ENCODE measurements at places on chromosomes 7 and 10.

DNA sequence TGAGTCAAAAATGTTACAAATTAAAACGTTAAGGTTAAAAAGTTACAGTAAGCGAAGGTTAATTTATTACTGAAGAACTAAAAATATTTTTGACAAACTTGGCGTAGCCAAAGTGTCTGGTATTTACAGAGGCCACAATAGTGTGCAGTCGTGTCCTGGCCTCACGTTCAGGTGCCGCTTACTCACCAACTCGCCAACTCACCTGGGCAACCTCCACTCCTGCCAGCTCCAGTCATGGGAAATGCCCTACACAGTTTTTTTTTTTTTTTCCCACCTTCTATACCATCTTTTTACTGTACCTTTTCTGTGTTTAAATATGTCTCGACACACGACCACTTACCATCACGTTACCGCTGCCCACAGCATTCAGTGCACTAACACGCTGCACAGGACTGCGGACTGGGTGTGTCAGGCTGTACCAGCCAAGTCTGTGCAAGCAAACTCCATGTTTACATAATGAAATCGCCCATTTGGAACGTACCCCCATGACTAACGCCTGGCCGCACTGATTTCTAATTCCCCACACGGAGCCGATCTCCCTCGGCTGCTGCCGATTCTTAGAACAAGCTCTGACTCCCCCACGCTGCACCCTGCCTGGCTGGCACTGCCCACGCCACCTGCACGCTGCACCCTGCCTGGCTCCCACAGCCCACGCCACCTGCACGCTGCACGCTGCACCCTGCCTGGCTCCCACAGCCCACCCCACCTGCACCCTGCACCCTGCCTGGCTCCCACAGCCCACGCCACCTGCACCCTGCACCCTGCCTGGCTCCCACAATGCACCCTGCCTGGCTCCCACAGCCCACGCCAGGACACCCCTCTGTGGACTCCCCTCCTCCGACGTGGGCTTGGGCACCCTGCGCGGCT is 203.1 kb downstream of the ZMYND11 start:
- DNase-seq: peak; percentile 90
- H3K36me3 ChIP-seq: no peaks in the 10 kb centered on the region
- peak overlapping the region; percentile 43 for H3K27ac ChIP-seq
- H3K27me3 ChIP-seq: no peaks in the 10 kb centered on the region
- H3K4me1 ChIP-seq: peaks cover 34% of the 10 kb centered on the region
- peak overlapping the region; percentile 61 for H3K4me3 ChIP-seq

DNA sequence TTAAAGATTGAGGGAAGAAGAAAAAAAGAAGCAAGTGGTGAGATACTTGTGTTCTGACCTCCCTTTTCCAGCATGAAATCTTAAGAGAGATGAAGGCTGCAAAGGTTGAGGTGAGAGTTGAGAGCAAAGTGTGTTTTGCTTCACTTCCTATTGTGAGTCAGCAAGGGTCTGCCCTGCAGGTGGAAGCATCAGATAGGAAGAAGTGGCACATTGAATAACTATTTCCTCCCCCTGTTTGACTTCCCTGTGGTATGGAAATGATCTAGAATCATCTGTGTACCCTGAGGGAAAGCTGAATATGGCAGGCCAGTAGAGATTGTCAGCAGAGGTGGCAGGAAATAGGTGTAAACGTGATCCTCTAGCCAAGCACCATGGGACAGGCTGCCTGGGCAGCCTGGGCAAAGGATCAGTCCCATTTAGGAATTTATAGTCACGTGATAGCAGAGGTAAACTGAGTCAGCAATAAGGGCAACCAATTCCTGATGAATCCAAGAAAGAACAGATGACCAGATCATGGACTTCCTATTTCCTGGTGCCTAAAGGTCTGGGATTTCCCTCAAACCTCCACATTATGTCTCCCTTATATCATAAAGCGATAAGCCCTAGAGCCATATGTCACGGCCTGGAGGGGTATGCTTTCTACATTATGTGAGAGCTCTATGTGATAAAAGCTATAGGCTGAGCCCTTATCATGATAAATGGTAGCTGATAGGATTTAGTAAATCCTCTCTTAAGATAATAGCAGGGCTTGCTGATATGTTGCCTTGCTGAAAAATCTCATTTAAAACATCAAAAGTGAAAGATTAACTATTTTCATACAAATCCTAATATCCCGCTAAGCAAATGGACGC is 287.0 kb downstream of the MDFIC start:
- H3K4me3 ChIP-seq: no peak overlapping the region
- H3K4me1 ChIP-seq: no peaks in the 10 kb centered on the region
- no peak for DNase-seq
- peaks cover 45% of the 10 kb centered on the region for H3K27me3 ChIP-seq
- no peaks in the 10 kb centered on the region for H3K36me3 ChIP-seq
- no peak overlapping the region for H3K27ac ChIP-seq

DNA sequence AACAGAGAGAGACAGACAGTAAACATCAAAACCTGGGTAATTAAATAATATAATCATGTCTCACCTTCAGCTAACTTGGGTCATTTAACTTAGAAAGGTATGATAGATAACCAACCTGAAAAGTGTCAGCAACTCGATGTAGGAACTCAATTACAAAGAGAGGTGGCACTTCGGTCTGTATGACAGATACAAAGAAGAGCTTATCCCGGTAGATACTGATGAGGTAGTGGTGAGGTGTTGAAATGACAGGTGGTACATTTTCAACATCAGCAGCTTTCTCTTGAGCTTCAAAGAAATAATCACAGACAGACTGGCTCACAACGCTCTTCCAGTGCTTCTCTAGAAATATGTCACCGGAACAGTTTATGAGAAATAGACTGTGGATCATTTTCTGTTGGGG is 12.6 kb downstream of the AP3M1 start:
- no peak overlapping the region for H3K4me3 ChIP-seq
- no peaks in the 10 kb centered on the region for H3K27me3 ChIP-seq
- H3K27ac ChIP-seq: no peak overlapping the region
- H3K36me3 ChIP-seq: peaks cover 73% of the 10 kb centered on the region
- no peak for DNase-seq
- no peaks in the 10 kb centered on the region for H3K4me1 ChIP-seq

DNA sequence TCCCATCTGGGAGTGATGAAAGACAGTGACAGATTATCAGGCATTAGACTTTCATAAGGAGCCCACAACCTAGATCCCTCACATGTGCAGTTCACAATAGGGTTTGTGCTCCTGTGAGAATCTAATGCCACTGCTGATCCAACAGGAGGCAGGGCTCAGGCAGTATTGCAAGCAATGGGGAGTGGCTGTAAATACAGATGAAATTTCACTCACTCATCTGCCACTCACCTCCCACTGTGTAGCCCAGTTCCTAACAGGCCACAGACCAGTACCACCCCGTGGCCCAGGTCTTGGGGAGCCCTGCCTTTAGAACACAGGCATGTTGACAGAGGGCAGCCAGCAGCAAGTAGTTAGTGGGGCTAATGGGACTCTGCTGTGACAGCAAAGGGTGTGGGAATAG is 137.3 kb upstream of the NANOS1 start:
- no peak overlapping the region for H3K4me3 ChIP-seq
- H3K4me1 ChIP-seq: no peaks in the 10 kb centered on the region
- no peaks in the 10 kb centered on the region for H3K27me3 ChIP-seq
- H3K36me3 ChIP-seq: no peaks in the 10 kb centered on the region

DNA sequence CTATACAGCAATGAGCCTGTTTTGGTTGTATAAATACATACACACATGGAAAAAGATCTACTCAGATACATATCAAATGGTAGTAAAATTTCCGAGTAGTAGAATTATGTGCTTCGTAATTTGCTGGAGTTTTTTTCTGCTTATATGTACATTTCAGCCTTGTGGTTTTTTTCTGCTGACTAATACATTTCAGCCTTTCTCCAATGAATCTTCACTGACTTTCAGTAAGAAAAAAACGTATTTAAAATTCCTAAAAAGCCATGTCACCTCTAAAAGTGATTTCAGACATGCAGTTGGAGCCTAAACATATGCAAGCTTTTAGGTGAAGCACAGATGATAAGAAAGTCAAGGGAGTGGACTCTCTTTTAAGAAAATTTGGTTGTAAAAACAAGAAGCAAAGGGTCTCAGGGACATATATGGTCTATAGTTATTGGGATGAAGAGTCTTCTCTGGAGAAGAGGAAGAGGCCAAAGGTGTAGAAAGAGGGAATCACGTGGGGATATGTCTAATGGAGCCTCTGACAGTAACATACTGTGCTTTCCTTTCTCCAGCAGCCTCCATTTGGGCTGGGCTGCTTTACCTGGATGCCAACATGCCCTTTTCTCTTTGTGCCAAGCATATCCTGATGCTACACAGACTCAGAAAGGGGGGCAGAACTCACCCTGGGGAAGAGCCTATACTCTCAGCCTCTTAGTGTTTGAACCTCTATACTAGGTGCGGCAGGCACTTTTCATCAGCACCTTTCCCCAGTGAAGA is 2.4 kb downstream of the AMPH start:
- DNase-seq: peak; percentile 5
- H3K36me3 ChIP-seq: no peaks in the 10 kb centered on the region
- no peak overlapping the region for H3K27ac ChIP-seq
- H3K4me3 ChIP-seq: no peak overlapping the region
- no peaks in the 10 kb centered on the region for H3K4me1 ChIP-seq

- H3K4me3 ChIP-seq: no peak overlapping the region
- no peak for DNase-seq
- H3K4me1 ChIP-seq: peaks cover 21% of the 10 kb centered on the region
- H3K27me3 ChIP-seq: no peaks in the 10 kb centered on the region
These were observed 27.1 kb downstream of the LRRC20 start for GRCh38 chr10:70355051-70356021.

GRCh38 chr7:47454069-47454973 is 127.6 kb downstream of the TNS3 start:
- H3K27me3 ChIP-seq: no peaks in the 10 kb centered on the region
- H3K4me1 ChIP-seq: peaks cover 42% of the 10 kb centered on the region
- peak overlapping the region; percentile 77 for H3K27ac ChIP-seq
- DNase-seq: no peak
- H3K36me3 ChIP-seq: no peaks in the 10 kb centered on the region

DNA sequence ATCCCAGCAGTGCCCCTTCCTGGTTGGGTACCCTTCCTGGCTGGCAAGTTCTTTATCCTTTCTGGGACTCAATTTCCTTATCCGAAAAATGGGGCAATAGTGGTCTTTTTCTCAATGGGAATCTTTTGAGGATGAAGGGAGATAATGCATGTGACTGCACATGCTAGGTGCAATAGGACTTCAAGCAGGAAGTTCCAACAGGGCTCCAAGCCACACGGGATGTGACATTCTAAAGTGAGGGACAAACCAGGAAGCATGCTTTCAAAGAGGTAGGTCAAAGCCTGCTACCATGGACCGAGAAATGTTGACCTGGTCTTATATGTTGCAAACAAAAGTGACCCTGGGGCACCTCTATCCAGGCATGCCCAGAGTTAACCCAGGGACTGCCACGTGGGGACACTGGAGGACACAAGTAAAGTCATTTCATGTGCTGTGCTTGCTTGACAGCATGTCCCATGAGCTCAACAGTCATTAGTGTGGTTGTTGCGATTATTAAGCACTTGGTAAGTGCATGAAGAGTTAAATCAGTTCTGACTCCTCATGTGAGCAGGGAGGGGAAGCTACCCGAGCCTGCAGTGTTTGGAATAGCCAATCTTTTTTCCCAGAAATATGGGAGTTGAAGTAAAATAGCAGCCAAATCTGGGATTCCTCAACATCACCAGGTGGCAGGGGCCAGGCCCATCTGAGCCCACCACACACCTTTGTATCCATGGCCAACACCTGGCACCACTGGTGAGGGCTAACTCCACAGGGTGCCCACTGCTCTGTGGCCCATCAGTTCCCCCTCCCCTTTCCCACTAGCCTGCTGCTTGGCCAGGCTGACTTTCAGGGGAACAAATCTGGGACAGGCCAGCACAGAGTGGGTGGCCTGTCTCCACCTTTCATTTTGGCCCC is 5.7 kb downstream of the ARHGAP22 start:
- no peaks in the 10 kb centered on the region for H3K27me3 ChIP-seq
- no peak overlapping the region for H3K27ac ChIP-seq
- peaks cover 31% of the 10 kb centered on the region for H3K4me1 ChIP-seq
- no peak overlapping the region for H3K4me3 ChIP-seq
- no peak for DNase-seq

- H3K36me3 ChIP-seq: no peaks in the 10 kb centered on the region
- DNase-seq: no peak
- no peak overlapping the region for H3K4me3 ChIP-seq
These were observed 90.7 kb upstream of the LRRC4 start for GRCh38 chr7:128121711-128122530.

GRCh38 chr7:102456327-102456726 is 8.3 kb downstream of the ALKBH4 start:
- no peaks in the 10 kb centered on the region for H3K4me1 ChIP-seq
- peaks cover 45% of the 10 kb centered on the region for H3K36me3 ChIP-seq
- DNase-seq: peak; percentile 32
- H3K27me3 ChIP-seq: no peaks in the 10 kb centered on the region

DNA sequence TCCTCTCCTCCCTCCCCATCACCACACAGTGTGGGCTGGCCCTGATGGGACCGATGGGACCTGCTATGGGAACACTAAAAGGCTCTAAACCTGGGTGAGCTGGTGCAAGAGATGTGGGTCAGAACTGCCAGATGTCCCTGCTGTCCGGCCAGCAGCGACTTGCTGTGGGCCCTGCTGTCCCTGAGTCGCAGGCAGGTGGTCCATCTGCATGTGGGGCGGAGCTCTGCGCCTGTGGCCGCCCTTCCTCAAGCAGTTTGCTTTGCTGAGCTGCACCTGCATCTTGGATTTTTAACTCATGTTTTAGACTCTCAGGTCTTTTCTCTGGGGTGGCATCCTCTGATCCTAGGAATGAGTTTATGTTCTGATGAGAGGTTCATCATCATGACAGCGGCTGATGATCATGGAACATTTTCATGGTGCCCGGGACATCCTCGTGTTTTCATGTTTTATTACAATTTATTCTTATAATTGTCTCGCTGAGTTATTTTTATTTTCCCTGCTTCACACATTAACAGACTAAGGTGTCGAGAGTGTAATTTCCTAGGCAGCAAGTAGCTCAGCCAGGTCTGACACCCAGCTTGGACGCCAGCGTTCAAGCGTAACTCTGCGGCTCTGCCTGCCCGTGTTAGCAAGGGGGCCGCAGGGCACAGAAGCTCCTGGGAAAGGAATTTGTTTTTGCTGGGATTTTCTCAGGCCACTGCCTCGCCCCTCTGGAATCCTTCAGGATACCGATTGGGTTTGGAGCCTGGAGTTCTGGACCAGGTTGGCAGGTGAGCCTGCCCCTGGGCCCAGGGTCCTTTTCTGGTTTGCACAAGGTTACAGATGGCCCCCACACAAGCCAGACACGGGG is 615.2 kb upstream of the FOXK1 start:
- no peak overlapping the region for H3K4me3 ChIP-seq
- no peak overlapping the region for H3K27ac ChIP-seq
- peaks cover 10% of the 10 kb centered on the region for H3K4me1 ChIP-seq
- H3K27me3 ChIP-seq: no peaks in the 10 kb centered on the region
- no peaks in the 10 kb centered on the region for H3K36me3 ChIP-seq
- DNase-seq: no peak

DNA sequence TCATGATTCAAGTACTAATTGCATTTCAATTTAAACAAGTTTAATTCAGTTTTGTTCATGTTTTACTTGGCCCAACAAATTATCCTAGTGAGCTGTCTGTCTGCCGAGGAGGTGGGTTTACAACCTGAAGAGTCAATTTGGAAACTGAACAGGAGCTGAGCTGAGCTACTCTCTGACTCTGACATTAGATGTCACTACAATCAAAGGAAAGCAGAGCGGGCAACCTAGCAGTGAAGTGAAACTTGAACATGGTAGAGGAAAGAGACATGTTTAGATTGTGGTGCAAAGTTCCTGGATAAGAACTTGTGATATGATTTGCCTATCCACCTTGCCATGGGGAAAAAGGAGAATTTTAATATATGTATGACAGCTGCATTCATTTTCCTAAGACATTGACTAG is 9.6 kb upstream of the AGR3 start:
- no peak overlapping the region for H3K4me3 ChIP-seq
- no peaks in the 10 kb centered on the region for H3K27me3 ChIP-seq
- H3K4me1 ChIP-seq: peaks cover 5% of the 10 kb centered on the region
- peak; percentile 74 for DNase-seq
- no peaks in the 10 kb centered on the region for H3K36me3 ChIP-seq
